ENCODE measurements at places on chromosomes 5 and 9. TPM values are rescaled to one million over a fixed set of nuclear protein-coding genes. Genes with fewer than 3 reads are reported as not detected.

PCDHA3 gene
- 0.25 TPM for total RNA-seq

EDIL3 gene
- total RNA-seq, result 22.4 TPM

BRD3 gene
- total RNA-seq, result 13.7 TPM

INSL6 gene
- not detected for total RNA-seq

GLDC gene
- 1.7 TPM for total RNA-seq

CYFIP2 gene
- total RNA-seq, result 12.7 TPM

SNCAIP gene
- total RNA-seq, result 11.5 TPM

FAXDC2 gene
- total RNA-seq, result 31.8 TPM

KCNV2 gene
- total RNA-seq, result not detected

ZNF300 gene
- total RNA-seq, result 6.9 TPM

SPINK7 gene
- not detected for total RNA-seq

RXRA gene
- total RNA-seq, result 53.3 TPM

UBE2B gene
- 45.9 TPM for total RNA-seq

RGS7BP gene
- 0.84 TPM for total RNA-seq

MAP3K1 gene
- 15.6 TPM for total RNA-seq

PPP2CA gene
- total RNA-seq, result 244 TPM

DMRT3 gene
- not detected for total RNA-seq

SLC31A1 gene
- 19.0 TPM for total RNA-seq

PTGR1 gene
- total RNA-seq, result 63.8 TPM

NOXA1 gene
- total RNA-seq, result 2.4 TPM

GPX8 gene
- total RNA-seq, result 9.5 TPM

PCDHGA7 gene
- 3.6 TPM for total RNA-seq

MYMK gene
- total RNA-seq, result not detected

SMIM33 gene
- total RNA-seq, result not detected

LHX6 gene
- 9.8 TPM for total RNA-seq

NEK6 gene
- 11.8 TPM for total RNA-seq

SERINC5 gene
- total RNA-seq, result 22.2 TPM

TMEM232 gene
- total RNA-seq, result 2.8 TPM

MARVELD2 gene
- total RNA-seq, result 1.6 TPM

PPP3R2 gene
- not detected for total RNA-seq

SCGB3A2 gene
- not detected for total RNA-seq

CYSRT1 gene
- total RNA-seq, result 0.36 TPM

CDC25C gene
- not detected for total RNA-seq

GPR151 gene
- not detected for total RNA-seq

SV2C gene
- 0.06 TPM for total RNA-seq

NTMT1 gene
- total RNA-seq, result 37.9 TPM

PCDHGB1 gene
- total RNA-seq, result 2.2 TPM

CRB2 gene
- total RNA-seq, result 16.2 TPM

C5orf58 gene
- not detected for total RNA-seq

Data from omental fat pad (tissue), 4 donors.